ENCODE measurements at places on chromosomes 4 and X.

GRCh38 chr4:37533286-37534033, 152.7 kb downstream of the RELL1 start:
- no peak for DNase-seq

- peak; percentile 17 for DNase-seq
Observed at GRCh38 chrX:17046478-17047097, 100.1 kb downstream of the REPS2 start.

DNA sequence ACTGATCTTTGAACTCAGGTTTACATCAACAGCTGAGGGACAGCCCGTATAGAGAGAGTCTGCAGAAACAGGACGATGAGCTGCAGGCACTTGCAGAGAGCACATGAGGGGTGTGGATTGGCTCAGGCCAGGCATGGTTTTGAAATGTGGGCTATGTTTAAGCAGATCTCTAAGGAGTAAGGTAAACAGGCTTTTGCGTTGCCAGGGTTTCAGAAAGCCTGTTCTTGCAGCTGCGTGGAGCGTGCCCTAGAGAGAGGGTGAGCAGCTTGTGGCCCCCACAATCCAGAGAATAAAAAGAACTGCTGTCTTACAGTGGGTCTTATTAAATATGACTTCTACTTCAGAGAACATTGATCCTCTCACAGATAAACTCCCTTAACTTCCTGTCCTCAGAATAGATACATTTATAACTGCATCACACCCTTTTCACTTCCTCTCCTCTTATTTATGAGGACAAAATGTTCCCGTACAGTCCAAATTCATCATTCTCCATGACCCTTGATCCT, 64.1 kb downstream of the TMA16 start:
- peak; percentile 18 for DNase-seq

GRCh38 chr4:89998469-89999011, 103.9 kb downstream of the MMRN1 start:
- no peak for DNase-seq

DNA sequence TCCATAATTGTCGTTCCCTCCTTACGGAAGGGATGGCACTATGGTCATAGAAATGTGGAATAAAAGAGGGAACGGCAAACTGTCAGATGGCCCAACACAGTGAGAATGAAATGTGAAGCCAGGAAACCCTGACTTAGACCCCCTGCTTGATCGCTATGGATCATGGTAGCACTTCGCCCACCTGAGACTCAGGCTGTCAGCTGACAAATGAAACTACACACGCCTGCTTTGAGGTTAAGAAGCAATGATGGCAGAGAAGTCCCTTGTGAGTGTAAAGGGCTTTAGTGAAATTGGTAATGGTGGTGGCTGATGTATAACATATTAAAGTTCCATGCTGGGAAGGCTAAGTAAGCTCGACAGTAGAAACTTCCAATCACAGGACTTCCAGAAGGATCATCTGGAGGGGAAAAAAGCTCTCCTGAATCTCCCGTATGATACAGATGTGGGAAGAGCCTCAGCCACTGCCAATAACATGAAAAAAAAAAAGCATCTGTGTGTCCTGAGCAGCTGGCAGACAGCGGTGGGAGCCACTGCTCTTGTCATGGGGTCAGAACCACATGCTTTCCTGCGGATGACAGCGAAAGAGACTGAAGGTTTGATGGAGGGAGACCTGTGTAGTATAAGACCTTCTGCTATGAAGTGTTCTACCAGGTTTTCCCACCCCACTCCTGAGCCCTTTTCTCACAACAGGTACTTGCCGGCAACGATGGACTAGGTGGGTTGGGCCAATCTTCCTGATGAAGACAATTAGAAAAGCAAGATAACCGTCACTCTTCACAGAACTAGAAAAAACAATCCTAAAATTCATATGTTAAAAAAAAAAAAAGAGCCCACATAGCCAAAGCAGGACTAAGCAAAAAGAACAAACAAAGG, 107.6 kb downstream of the AFAP1 start:
- DNase-seq = no peak

GRCh38 chr4:13511101-13511500, 27.0 kb upstream of the RAB28 start:
- DNase-seq = no peak

DNA sequence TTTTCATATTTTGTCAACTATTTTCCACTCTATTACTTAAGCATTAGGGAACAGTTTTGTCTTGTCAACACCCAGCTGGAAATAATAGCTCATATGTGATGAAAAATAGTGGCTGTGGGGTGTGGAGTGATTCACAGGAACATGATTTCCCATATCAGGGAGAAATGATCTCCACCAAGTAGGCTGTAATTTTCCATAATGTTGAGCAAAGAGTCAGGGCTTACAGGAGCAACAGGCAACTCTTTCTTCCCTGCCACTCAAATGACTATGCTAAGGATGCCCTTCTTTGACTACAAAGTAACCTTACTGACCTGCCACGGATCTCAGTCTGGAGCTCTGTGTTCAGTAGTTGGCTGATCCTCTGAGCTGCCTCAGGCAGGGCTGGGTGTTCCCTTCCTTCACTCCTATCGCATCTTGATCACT, 90.0 kb upstream of the GATB start:
- no peak for DNase-seq

GRCh38 chr4:21517126-21517859, 431.3 kb downstream of the KCNIP4 start:
- no peak for DNase-seq

GRCh38 chrX:34874763-34875162, 67.8 kb upstream of the FAM47B start:
- DNase-seq = no peak

DNA sequence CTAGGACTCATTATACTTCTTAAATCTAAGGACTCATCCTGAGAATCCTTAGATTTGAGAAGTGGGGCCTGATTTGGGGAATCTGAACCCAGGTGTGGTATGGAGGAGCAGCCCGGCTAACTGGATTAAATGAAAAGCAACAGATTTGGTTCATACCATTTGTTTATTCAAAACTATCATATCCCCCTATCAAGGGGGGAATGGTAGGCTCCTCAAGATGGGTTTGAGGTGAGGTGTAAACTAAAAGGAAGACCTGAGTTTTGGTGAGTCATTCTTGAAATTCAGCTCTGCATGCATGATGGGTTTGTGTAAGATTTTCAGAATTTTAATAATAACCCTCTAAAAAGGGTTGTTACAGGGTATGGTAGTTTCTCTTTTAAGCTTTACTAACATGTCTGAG, 53.4 kb downstream of the CASP6 start:
- DNase-seq = no peak

- no peak for DNase-seq
Observed at GRCh38 chr4:8676676-8677075, 84.1 kb downstream of the CPZ start.

GRCh38 chrX:105017641-105018040, 202.9 kb downstream of the TEX13A start:
- no peak for DNase-seq

- no peak for DNase-seq
Observed at GRCh38 chr4:7045961-7046921, 3.1 kb downstream of the TADA2B start.

- DNase-seq = no peak
Observed at GRCh38 chrX:11499076-11500044, 166.4 kb downstream of the ARHGAP6 start.

DNA sequence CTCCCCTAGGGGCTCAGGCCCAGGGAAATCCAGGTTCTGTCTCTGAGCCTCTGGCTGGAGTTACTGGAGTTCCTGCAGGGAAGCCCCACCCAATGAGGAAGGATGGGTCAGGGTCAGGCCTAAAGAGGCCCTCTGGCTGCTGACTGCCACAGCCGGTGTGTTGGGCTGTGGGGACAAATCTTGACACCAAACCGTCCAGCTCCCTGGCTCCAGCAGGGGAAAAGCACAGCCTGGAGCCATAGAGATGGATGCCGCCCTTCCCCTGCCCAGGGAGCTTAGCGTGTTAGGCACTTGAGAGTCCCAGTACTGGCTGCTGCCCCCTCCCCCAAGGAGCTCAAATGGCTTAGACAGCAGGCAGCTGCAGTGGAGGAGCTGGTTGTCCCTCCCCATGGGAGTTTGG, 321.3 kb upstream of the LCORL start:
- DNase-seq = no peak

DNA sequence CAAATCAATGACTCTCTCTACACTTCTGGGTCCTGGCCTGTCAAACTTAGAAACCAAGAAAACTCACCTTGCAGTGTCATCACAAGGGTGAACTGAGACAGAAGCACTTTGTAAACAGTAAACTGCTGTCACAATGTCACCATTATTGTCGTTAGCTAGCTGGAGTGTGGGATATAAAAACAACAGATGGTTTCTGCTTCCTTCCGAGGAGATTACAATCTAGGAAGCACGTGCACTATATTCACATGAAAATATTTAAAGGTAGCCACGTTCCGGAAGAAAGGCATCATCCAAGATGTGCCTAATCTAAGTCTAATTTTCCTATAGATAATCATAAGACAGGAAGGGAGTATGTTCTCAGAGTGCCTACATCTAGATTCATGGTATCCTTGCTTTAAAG, 64.7 kb upstream of the ACSL1 start:
- DNase-seq = no peak

DNA sequence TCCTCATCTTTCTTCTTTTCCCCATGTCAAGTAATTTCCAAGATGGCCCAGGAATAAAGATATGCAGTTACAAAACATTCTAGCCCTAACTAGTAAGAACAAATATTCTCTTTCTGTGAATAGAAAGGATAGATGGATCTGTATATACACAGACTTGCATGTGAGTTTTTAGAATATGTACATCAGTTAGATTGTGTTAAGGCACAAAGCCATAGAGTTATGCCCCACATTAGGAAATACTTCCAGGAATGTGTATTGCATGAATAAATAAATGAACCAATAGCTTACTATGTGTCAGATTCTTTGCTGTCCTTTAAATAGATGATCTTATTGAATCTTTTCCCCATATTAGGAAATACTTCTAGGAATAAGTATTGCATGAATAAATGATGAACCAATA, 46.0 kb upstream of the TMPRSS11E start:
- DNase-seq = no peak

DNA sequence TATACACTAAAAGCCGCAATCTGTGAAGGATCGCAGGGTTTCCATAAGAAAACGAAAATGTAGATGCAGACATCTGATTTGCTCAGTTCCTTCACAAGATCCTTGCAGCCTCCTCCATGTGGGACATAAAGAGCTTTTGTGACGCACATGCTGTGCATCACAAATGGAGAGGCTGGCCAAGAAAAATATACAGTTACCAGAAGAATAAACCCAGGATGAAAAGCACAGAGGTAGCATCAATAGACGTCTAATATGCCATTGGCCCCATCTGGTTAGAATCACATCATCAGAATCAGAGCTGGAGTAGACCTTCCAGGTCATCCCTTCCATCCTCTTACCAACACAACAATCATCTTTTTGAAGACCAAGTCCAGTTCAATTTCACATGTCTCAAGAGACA, 517.4 kb downstream of the RAB28 start:
- DNase-seq = no peak

DNA sequence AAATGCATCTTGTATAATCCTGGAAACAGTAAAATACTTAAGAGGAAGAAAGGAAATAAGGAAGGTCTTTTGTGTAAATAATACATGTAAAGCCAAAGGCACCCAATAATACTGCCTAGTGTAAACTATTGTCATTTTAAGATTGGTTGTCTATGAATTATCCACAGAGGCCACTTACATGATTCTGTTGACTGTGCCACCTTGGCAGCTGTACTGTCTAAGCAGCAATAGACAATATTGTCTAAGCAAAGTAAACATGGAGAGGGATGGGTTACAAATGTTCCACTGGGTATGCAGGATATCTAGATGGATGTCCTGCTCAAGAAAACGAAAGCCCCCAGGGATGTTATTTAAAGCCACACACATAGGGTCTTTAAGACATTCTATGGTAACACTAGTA, 19.4 kb downstream of the BEND4 start:
- no peak for DNase-seq

- peak; percentile 31 for DNase-seq
Observed at GRCh38 chr4:88659055-88659889, 38.4 kb downstream of the NAP1L5 start.

GRCh38 chr4:169050881-169051760, 41.1 kb upstream of the CBR4 start:
- DNase-seq = no peak

GRCh38 chr4:56630876-56631666, 50.0 kb downstream of the HOPX start:
- no peak for DNase-seq

DNA sequence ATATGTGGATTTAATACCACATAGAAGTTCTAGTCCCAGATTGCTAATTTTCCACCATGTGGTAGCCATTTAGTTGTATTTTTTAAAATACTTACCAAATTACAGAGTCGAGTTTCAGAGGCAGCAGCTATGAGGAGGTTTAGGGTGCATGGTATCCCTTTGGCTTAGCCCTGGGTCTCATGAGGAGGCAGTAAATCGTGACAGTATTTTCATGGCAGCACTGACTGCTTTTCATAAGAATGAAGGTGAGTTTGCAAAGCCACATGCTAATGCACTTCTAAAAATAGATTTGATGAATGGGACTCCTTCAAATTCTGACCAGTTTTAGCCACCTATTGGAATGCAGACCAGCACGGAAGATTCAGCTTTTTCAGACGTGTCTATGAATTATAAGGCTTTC, 114.0 kb upstream of the FRG1 start:
- no peak for DNase-seq

DNA sequence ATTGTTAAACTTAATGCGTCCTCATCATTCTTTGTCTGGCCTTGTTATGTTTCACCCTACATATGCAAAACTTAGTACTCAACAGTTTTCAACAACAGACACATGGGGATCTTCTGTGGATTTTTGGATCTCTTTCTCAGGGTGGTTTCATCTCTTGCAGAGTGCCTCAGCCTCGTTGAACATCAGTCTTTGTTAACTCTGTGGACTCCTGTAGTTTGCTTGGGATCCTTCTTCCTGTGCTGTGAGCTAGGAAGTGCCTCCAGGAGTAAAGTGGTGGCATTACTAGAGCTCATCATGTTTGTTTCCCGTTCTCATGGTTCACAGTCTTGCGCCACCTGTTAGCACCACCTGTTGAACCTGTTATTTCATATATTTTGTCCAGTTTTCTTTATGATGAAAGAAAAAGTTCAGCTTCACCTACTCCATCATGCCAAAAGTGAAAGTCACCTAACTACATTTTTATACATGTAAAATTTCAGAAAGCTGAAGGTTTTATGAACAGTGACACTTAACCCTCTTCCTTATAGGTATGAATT, 27.5 kb upstream of the NDUFC1 start:
- no peak for DNase-seq

GRCh38 chr4:152039023-152039481, 278.2 kb upstream of the GATB start:
- DNase-seq = no peak

Measured in activated T-cell treated with anti-CD3 and anti-CD28 coated beads, Interleukin-2, amount 50 U/mL, for 1 hour (primary cell).